Left lobe of liver (tissue), 2 donors: ENCODE measurements at places on chromosomes 12 and 14. TPM values are rescaled to one million over a fixed set of nuclear protein-coding genes. Genes with fewer than 3 reads are reported as not detected.

GRCh38 chr12:41684997-41685396, 459.7 kb downstream of the GXYLT1 start:
- DNase-seq, result no peak

GRCh38 chr12:96352161-96352835, 47.9 kb downstream of the CDK17 start:
- DNase-seq, result no peak

Gene KCNC2
- total RNA-seq, result 0.08 TPM

GRCh38 chr14:21867541-21867940, 193.9 kb upstream of the OR4E1 start:
- no peak for DNase-seq

DNA sequence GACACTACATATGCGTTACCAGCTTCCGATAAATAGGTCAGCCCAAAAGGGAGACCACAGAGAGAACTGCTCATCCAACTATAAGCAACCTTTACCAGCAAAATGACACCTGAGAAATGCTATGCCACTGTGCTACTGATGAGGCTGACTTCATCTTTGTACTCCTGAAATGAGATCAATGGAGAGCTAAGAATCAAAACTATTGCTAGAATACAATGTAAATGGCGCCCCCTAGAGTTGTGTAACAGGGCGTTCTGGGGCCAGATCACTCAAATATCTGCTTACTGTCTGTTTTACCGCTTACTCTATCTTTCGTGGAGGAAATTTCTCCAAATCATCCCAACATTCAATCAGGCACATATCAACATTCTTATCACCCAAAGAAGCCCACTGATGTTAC, 4.6 kb downstream of the ZNF384 start:
- DNase-seq, result no peak

Gene SLC6A12
- 72.6 TPM for total RNA-seq

DNA sequence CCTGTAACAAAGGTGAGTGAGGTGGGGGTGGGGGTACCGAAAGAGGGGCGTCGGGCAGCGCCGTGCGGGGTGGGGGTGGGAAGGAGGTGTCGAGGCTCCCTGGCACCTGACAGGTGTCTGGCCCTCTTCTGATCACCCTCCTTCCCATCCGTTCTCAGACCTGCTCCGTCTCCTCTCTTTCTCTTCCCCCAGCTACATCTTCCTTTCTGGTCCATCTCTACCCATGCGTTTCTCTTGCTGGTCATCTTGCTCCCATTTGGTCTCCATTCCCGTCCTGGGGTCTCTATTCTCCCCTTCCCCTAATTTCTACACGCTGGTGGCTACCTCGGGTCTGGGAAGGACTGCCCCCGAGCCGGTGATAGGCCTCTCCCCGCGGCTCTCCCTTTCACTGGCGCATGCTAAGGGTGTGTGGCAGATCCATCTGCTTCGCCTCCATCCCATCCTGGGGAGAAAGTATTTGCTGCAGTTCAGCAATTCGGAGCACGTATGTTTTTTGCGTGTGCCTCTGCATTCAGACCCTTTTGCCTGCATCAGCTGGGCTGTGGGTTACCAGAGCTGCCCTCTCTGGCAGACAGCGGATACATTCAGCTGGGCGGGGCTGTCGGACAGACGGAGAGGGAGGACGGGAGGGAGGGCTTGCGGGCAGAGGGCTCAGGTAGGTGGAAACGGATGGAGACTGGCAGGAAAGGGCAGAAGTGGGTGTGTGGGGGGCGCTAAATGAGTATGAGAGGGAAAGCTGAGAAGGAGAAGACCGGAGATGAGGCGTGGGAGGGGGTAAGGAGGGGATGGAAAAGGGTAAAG, 730 bp downstream of the CLSTN3 start:
- DNase-seq, result peak; percentile 75

DNA sequence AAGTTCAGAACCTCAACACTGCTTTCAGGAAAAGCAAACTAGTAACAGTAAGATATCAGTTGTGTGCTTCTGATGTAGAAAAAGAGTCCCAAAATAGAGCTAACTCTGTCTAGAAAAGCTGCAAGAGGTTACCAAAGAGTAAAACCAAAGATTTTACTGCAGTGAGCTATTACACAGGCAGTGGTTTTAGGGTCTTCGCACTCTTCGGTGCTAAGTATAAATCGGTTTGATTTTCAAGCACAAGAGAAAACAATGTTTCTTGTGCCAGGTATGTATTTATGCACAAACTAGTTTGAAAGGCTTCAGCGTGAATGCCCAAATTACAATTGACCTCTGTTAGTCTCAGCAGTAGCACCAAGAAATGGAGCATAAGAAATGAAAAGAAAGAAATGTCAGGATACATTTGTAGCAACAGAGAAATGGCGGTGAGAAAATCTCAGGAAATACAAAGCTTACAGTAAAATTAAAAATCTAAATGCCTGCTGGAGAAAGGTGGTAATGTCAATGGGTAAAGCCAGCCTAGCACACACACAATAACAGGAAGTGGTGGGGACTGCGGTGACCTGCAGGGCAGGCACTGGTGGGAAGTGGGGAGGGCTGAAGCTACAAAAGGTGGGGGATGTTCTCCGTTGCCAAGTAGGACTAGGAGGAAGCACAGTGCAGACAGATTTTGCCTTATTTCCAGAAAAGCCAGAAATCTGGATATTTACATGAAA, 18.0 kb upstream of the DYRK2 start:
- no peak for DNase-seq
